ENCODE measurements at places on chromosomes 1 and 21.

DNA sequence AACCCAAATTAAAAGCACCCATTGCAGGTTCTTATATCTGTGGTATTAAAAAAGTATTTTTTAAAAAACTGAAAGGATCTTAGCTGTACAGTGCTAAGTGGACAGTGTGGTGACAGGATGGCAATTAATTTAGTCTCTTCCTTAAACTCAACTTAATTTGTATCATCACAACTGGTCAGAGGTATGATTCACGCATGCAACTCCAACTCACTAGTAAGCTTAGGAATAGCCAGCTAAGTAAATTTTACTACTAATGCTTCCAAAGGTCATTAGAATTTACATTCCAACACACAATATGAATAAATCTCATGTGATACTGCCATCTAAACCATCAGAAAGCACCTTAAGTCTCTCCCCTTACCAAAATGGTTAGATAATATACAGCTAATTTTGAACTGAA is 35.4 kb downstream of the ENAH start:
- DNase-seq: no peak

GRCh38 chr1:165903672-165904071 is 76.3 kb downstream of the UCK2 start:
- DNase-seq: no peak

GRCh38 chr1:170032531-170033280 is 41.8 kb downstream of the KIFAP3 start:
- no peak for DNase-seq

DNA sequence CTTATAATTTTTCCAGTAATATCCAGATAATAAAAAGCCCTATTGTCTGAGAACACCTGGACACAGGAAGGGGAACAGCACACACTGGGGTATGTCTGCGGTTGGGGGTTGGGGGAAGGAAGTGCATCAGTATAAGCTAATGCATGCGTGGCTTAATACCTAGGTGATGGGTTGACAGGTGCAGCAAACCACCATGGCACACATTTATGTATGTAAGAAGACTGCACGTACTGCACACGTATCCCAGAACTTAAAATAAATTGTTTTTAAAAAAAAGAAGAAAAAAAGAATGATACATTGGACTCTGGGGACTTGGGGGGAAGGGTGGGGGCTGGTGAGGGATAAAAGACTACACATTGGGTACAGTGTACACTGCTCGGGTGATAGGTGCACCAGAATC is 144.9 kb upstream of the C1orf174 start:
- no peak for DNase-seq

GRCh38 chr1:113904674-113905434 is at the start of the genes AP4B1 and DCLRE1B:
AP4B1 (minus strand) TSS chr1:113904799; CDS start chr1:113904717, 82 bp downstream.
DCLRE1B (plus strand) TSS chr1:113905326; CDS start chr1:113905587, 261 bp downstream.
- peak; percentile 100 for DNase-seq

- peak; percentile 27 for DNase-seq
Measured at GRCh38 chr1:8879464-8879921, 1.0 kb upstream of the ENO1 start.

DNA sequence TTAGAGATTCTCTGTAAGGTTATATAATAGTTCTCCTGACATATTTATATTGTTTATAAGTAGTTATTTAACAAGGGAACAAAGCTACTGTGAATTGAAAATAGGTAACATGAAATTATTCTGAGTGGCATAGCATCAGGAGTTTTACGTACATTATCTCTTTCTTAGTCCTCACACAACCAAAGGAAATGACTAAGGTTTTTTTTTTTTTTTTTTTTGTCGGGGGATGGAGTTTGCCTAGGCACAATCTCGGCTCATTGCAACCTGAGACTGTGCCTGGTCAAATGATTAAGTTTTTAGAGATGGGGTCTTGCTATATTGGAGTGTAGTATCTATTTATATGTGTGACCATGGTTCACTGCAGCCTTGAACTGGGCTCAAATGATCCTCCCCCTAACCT is 24.9 kb downstream of the TMED5 start:
- no peak for DNase-seq

DNA sequence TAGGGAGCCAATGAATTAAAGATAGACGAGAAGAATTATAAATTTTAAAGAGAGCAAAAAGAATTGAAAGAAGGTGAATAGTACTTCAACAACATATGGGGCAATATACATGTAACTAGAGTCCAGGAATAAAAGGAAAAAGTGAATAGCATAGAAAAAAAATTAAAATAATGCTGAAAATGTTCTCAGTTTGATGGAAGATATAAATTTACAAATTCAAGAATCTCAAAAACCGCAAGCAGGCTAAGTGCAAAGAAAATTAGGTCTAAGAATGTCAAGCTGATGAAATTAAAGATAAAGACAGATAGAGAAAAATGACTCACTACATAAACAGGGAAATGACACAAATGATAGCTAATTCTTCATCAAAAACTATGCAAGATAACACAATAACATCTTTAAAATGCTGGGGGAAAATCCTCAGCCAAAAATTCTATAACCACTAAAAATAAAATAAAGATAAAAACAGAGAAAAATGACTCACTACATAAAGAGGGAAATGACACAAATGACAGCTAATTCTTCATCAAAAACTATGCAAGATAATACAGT is 326.3 kb downstream of the TBX15 start:
- no peak for DNase-seq

DNA sequence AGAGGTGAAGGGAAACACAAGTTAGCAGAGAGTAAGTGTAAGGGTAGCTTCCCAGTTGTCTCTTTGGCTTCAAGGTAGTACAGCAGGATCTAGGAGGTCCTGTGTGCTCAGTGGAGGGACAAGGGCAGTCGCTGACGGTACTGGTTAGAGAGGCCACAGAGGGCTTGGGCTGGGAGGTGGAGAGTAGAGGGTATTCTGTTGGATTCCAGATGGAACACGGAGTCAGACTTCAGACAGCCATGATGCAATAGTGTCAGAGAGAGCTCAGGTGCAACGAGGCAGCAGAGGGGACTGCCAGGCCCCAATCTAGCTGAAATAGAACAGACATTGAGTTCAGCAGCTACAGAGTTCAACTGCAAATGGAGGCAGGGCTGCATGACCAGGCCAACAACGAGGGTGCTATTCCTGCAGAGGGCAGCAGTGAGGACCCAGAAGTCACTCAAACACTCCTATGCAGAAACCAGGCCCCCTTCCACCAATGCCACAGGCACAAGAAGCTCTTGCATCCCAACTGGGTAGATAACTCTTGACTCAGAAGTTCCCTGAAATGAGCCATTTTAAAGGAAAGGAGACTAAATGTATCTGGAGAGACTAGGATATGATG is 325.0 kb upstream of the ESRRG start:
- no peak for DNase-seq

Data from renal cortex interstitium (tissue), 15 donors.